ENCODE measurements at places on chromosomes 5 and 9. TPM values are rescaled to one million over a fixed set of nuclear protein-coding genes. Genes with fewer than 3 reads are reported as not detected.

Gene NMUR2
- not detected for total RNA-seq

Gene S100Z
- not detected for total RNA-seq

Gene KLHL9
- total RNA-seq = 19.7 TPM

Gene CD74
- total RNA-seq = 3.2 TPM

Gene MARVELD2
- total RNA-seq = 0.82 TPM

Data from pericardium fibroblast (primary cell).